ENCODE measurements at places on chromosomes 12 and 14.

DNA sequence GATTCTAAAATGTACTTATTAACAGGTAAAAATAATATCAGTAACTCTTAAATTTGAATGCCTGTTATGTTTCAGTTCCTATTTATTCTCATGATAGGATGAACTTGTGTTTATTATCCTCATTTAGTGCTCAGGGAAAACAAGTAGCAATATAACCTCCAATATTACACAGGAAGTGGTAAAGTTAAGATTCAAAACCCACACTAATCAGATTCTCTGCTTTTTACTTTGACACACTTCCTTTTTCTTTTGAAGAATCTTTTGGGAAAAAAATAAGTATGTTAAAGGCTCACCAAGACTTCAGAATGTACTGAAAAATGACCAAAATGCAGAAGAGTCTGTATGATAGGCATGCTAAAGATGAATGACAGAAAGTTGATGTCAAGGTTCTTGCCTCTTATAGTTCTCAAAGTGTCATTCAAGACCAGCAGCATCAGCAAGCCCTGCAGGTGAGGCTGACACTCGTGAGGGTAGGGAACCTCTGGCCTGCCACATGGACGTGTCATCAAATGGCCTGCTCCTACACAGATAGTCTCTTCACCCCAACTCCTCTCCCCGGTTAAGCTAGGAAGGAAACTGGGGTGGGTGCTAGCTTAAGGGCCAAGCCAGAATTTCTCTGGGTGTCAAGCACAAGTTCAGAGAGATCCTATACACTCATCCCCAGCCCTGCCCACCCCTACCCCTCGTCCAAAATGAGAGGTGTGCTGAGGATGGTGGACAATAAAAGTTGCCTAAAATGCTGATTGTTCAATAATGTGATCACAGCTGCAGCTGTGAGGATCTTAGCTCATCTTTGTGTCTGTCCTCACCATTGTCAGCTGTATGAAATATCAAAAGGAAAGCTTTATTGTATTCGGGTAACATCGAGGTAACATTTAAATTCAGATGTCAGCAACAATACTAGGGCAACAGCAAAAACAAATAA lies 6.3 kb downstream of the TBPL2 start:
- DNase-seq, result no peak

- DNase-seq, result no peak
Observed at GRCh38 chr14:36275741-36276140, 44.7 kb downstream of the MBIP start.

DNA sequence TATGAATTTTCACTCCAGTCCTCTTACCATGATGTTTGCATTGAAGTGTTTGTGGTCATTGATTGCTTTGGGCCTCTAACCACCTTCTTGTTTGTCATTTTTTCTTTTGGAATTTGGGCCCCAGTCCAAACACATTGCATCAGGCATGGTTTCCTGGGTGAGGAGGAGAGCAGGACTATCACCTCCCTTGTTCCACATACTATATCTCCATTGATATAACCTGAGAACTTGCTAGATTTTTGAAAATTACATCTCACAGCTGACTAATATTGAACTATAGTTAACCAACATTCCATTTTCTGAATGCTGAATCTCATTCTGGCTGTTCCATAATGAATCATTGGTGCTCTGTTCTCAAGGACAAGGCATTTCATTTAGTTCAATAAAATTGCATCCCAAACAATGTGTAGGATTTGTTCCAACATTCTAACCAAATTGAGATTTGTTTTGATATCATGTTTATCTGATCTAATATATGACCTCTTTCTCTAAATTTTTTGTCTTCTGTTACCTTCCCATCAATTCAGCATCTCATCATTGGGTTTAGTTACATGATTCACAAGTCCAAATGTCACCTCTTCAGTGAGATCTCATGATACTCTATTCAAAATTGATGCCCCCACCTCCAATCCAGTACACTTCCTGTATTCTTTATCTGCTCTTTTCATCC lies 329.0 kb downstream of the ZFP36L1 start:
- no peak for DNase-seq

- DNase-seq, result no peak
Observed at GRCh38 chr14:103185051-103186029, 62.1 kb downstream of the TNFAIP2 start.
